ENCODE measurements at places on chromosomes 12 and 14.

GRCh38 chr12:8596561-8596960 is 16.1 kb downstream of the AICDA start:
- DNase-seq, result no peak

DNA sequence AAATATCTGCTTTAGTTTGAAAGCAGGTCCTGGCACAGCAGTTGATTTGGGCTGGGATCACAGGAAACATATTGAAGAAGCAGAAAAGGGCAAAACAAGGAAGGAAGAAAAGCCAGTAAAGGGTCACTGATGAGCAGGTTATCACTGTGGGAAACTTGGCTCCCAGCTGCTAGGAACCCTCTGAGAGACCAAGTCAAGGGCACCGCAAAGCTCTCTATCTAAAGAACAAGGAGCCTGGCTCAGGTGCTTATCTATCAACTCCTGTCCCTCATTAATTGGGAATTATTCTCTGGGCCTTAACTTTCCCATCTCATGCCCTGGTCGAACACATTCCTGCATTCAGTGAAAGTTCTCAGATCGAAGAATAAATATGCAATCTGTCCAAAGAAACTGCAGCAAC is 450.9 kb upstream of the RPL10L start:
- DNase-seq, result no peak

- DNase-seq, result no peak
These were observed 21.0 kb upstream of the CHST11 start for GRCh38 chr12:104435765-104436164.

DNA sequence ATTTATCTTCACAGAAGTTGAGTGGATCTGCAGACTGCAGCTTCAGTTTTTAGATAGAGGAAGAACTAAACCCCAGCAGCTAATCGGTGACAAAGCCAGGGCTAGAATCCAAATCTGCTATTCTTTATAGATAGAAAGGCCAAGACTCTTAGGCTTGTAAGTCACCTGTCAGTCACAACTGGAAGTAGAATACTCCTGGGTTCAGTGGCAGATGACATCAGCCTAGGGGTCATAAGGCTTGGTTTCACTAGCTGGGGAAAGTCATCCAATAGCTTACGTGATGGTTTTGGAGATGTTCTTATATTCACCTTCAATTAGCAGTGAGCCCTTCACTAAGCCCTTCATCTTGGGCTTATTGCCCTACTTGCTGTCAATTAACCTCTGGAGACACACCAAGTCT is 93.4 kb downstream of the APAF1 start:
- no peak for DNase-seq

GRCh38 chr12:32110417-32110816 is 3.8 kb downstream of the BICD1 start:
- no peak for DNase-seq

Data from NB4 (cell line).